ENCODE measurements at places on chromosomes 12 and 14. TPM values are rescaled to one million over a fixed set of nuclear protein-coding genes. Genes with fewer than 3 reads are reported as not detected.
A peak's percentile ranks its signal among the peaks of the same experiment; 100 is the strongest.

DNA sequence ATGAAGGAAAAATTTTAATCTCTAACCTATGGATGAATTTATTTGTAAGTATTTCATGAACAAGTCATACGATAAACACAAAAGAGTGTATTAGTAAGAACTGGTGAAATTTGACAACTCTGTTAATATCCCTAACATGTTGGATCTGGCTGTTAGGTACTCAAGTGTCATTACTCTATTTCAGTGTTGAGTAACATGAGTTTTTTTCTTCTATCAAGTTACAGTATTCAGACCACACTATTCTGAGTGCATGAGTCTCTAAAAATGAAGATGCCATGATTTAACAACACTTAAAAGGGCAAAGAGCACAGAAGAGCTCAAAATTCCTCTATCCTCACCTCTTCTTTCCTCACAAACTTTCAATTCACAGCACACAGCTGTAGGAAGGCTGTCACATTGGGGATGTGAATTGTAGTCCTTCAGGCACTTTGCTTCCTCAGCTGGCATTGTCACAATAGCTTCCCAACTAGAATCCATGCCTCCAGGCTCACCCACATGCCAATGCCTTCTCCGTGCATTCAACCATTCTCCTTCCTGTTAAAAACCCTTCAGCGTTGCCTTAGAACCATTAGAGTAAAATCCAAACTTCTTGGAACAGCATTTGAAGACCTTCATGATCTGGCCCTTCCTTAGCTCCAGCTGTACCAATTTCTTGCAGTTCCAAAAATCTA is 73.7 kb upstream of the DBX2 start:
- no peak for DNase-seq

DNA sequence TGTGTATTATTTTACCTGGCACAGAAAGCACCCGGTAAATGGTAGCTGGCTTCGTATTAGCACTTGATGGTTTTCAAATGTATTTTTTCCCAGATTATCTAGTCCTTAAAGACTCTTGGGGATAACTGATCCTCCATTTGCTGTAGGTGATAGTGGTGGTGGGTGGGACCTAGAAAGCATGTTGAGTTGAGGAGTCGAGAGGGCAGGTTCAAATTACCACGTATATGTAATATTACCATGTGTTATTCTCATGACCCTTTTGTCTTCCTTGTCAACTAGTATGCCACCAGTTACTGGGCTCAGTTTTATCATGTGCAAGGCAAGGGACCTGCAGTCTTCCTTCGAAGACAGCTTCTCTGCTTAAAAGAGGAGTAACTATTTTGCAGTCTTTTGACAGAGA is 1.8 kb downstream of the GLRX5 start:
- DNase-seq = no peak

DNA sequence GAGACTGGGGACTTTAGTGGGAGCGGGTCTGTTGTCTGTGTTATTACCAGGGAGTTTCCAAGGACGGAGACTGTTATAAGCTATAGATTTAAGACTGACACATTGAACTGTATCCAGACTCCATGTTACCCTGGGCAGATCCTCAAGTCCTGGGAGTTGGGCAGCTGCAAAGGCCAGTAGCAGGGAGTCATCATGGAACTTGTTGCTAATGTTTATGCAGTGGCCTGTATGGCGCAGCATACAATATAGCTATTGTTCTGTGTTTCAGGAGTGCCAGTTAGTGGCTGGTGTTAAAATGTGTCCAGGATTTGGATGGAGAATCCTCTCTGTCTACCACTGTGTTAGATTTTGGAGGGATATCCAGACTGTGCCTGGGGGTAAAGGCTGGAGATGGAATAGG is 31.7 kb downstream of the SMOC1 start:
- no peak for DNase-seq

DNA sequence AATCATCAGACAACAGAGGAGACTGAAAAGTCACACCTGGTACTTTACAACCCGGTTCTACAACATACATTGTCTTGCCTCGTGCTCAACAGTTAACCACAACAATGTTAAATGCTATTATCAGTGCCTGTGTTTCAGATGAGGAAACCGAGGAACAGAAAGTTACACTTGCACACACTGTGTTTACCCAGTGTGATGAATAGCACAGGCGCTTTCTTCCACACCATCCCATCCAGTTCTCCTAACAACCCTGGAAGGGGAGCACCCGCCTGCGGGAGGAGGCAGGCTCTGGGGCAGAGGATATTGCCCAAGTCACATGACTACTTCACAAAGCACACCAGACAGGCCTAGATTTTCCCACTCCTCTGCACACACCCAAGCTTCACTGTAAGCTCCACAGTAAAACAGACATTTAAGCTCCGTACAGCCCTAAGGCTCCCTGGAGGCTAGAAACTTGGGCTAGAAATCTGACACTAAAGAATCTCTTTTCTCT is 21.8 kb downstream of the NCKAP5L start:
- no peak for DNase-seq

- no peak for DNase-seq
Observed at GRCh38 chr12:106389151-106389550, 31.6 kb downstream of the POLR3B start.

DNA sequence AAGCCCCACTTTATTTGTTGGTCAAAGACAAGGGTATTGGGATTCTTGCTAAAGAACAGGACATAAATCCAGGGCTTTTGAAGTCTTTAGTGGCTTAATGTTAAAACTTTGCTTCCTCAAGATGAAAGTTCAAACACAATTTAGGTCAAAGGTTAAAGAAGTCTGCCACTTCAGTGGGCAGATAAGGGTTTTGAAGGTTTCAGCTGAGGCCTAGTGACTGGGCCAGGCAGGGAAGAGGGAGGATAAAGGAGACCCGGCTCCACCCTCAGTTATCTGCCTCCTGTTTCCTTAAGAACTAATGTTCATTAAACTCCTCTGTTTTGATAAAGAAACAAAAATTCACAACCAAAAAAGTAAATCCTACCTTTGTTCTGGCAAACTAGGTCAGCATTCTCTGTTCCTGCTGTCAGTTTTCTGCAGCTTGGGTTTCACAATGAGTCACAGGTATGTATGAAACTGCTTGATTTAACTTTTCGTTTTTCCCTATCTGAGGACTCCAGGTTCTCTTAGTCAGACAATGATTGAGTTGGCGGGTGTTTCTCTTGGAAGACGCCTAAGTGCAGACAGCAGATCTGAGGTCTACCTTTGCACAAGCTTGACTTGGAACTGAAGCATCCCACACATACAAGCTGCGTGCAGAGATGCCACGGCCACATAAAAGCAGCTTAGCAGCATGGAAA is 208.3 kb downstream of the EXOC5 start:
- no peak for DNase-seq

GRCh38 chr14:61640158-61641136 is 54.9 kb upstream of the HIF1A start:
- no peak for DNase-seq

GRCh38 chr12:7058163-7058845 is 2.2 kb upstream of the C1S start:
- DNase-seq = no peak

- no peak for DNase-seq
Observed at GRCh38 chr14:22601996-22602395, 3.9 kb downstream of the ABHD4 start.

GRCh38 chr12:131774576-131775391 is 53.4 kb upstream of the MMP17 start:
- no peak for DNase-seq

- no peak for DNase-seq
Observed at GRCh38 chr12:52443966-52444365, 8.0 kb downstream of the KRT6B start.

DNA sequence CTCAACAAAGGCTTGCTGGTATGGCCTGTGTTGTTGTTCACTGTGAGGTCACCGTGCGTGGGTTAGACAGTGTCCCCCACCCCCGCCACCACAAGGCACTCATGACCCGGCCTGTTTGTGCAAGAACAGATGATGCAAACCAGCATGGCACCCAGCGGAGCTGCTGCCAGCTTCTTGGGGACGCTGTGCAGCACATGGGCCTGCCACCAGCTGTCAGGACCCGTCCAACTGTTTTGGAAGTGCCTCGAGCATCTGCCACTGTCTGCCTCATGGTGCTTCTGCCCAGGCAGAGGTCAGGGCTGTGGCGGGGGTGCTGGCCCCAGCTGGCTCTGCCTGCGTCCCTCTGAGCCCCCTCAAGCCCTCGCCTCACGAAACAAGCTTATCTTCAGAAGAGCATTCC is 1.5 kb downstream of the ASB2 start:
- DNase-seq = no peak

DNA sequence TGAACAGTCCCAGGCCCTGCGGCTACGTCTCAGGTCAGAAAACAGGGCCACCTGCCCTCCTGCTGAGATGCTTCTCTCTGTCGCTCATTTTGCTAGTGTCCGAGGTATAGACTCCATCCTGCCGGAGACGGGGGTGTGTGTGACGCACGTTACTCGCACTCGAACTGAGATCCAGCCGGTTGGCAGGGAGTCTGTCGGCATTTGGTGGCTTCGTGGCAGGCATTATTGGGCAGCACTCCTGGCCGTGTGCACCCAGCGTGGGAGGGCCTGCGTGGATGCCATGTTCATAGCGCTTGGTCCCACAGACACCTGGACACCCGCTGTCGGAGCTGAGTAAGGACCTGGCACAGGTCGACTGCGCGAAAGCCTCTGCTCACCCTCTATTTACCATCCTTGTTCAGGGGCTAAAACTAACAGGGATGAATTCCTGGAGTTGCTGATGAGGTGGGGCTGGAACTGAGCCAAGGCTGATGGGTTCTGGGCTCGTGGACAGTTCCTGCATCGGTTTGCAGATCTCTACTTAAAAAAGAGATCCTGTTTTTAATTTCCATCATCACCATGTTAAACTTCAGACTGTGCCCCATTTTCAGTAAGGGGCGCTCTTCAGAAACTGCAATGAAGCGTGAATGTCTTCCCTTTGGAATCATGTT is 28.6 kb downstream of the AACS start:
- no peak for DNase-seq

- no peak for DNase-seq
Observed at GRCh38 chr14:102782974-102783373, 5.7 kb downstream of the TRAF3 start.

DNA sequence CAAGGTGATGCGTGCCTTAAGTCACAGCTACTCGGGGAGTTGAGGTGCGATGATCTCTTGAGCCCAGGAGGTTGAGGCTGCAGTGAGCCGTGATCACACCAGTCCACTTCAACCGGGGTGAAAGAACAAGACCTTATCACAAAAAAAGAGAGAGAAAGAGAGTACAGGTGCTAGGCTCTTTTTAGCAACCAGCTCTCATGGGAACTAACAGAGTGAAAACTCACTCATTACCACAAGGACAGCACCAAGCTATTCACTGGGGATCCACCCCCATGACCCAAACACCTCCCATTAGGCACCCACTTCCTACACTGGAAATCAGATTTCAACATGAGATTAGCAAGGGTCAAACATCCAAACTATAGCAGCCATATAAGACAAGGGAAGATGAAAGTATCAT is 164.2 kb downstream of the NDUFA12 start:
- DNase-seq = no peak

- no peak for DNase-seq
Observed at GRCh38 chr12:69338936-69339335, 9.2 kb upstream of the LYZ start.

DNA sequence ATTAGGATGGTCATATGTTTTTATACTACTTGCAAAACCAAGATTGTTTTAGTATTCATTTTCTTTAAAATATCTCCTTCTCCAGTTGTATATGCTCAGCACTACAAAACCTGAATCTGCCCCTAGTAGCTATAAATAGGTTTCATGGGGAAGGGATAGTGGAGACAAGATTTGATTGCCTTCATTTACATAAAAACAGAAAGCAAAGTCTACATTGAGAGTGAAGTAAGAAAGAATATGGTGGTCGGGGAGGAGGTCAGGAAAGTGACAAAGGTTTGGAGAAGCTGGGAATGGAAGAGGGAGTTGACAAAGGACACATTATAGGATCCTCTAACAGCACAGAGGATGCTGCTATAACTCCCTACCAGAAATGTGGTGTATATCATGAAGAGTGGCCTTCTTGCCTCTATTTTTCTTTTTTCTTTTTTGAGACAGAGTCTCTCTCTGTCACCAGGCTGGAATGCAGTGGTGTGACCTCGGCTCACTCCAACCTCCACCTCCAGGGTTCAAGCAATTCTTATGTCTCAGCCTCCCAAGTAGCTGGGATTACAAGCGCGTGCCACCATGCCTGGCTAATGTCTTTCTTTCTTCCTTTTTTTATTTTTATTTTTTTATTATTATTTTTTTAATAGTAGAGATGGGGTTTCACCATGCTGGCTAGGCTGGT is 6.6 kb upstream of the LRP6 start:
- DNase-seq = no peak

DNA sequence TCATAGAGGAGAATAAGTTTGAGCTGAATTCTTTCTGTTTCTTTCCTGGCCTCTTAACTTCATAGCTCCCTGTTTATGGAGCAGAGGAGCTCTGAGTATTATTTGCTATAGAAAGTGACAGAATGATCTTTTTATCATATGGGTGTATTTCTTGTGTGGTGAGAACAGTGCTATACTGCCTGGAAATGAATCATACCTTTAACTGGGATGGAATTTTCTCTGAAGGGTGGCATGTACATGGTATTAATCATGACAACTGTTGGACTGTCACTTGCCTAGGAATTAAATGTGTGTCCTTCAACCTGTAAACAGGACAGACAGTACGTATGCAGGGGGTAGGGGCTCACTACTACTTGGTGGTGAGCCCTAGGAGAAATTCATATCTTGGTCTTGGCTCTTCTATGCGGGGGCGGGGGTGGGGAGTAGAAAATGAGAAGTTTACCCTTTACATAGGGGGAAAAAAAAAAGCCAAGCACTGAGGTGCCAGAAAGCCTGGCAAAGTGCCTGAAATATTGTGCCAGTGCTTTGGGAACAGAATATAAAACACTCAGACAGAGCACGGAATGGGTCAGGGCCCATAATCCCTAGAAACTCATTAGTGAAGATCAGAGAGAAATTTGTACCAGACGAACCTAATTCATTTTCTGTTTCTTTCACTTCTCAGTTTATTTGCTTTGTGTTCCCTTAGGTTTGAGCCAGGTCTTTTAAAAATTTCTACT is 33.8 kb downstream of the ARMH4 start:
- no peak for DNase-seq

GRCh38 chr12:31756977-31757420 is 28.2 kb upstream of the AMN1 start:
- peak; percentile 78 for DNase-seq

GRCh38 chr14:65211341-65211987 is 109.1 kb upstream of the MAX start:
- peak; percentile 71 for DNase-seq

- DNase-seq = peak; percentile 72
Observed at GRCh38 chr14:54577977-54578376, 11.0 kb downstream of the SAMD4A start.

DNA sequence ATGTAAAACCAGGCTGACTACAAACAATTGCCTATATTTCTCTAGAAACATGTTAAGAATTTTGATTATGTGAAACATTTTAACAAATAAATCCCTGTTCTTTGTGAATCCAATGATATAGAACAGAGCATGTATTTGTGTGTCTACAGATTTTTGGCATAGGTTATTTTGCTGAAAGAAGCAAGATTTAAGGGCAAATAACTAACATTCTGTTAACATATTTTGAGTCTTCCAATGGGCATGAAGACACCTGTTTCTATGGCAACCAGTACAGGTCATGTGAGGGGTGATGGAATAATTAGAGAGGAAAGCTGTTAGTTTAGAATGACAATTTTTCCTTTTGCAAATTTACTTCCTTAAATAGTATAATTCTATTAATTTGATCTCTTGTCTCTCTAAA is 8.8 kb downstream of the ART4 start:
- no peak for DNase-seq

The DAD1 gene
- total RNA-seq = 362 TPM

The NPAS3 gene
- 0.13 TPM for total RNA-seq

The ANO4 gene
- total RNA-seq = 1.5 TPM

The ZC3H10 gene
- total RNA-seq = 2.7 TPM

The SLC38A4 gene
- total RNA-seq = 2.3 TPM

The TPH2 gene
- total RNA-seq = not detected

The RFX4 gene
- total RNA-seq = not detected

The ZFYVE26 gene
- 17.2 TPM for total RNA-seq

The GALNT6 gene
- total RNA-seq = 22.1 TPM
